ENCODE measurements at places on chromosomes 7 and 10. TPM values are rescaled to one million over a fixed set of nuclear protein-coding genes. Genes with fewer than 3 reads are reported as not detected.

GRCh38 chr7:129144095-129144833 lies at the start of gene TSPAN33:
Gene TSPAN33 (plus strand): TSS chr7:129144707. CDS start chr7:129144981, 274 bp downstream.
- DNase-seq = peak; percentile 81

DNA sequence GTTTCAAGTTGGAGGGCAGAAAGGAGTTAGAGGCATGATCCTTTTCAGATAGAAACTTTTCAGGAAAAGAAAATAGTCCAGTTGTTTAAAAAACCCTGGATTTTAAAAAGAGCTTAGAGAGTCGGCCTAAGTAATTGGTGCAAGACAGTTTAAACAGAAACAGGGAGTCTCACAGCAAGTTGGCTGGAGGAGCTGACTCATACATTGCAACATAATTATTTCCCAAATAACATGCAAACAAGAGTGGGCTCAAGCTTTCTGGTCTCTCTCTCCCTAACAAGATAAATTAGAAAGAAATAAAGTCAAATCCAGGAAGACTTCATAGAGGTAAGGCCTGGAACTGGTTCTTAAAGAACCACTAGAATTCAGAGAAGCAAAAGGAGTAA lies 100.3 kb upstream of the AGBL3 start:
- no peak for DNase-seq

DNA sequence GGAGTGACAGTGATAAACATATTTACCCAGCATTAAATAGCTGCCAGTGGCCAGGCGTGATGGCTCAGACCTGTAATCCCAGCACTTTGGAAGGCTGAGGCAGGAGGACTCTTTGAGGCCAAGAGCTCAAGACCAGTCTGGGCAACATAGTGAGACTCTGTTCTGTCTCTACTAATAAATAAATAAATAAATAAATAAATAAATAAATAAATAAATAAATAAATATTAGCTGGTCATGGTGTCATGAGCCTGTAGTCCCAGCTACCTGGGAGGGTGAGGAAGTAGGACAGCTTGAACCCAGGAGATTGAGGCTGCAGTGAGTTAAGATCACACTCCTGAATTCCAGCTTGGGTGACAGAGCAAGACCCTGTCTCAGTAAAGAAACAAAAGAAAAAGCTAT lies 384.0 kb upstream of the ADARB2 start:
- no peak for DNase-seq

GRCh38 chr7:26334166-26334859 lies 42.7 kb downstream of the SNX10 start:
- DNase-seq = no peak

Gene HMX2
- total RNA-seq = 0.28 TPM

Gene SPDYE1
- not detected for total RNA-seq

Gene GNAI1
- total RNA-seq = 4.1 TPM

All from activated CD4-positive, alpha-beta T cell treated with anti-CD3 and anti-CD28 coated beads for 36 hours (primary cell).